ENCODE measurements at places on chromosomes 7 and 10.

GRCh38 chr7:142323706-142324105 lies 65.8 kb upstream of the PRSS58 start:
- DNase-seq = no peak

- DNase-seq = no peak
Measured at GRCh38 chr7:43686991-43687390, 42.3 kb downstream of the COA1 start.

DNA sequence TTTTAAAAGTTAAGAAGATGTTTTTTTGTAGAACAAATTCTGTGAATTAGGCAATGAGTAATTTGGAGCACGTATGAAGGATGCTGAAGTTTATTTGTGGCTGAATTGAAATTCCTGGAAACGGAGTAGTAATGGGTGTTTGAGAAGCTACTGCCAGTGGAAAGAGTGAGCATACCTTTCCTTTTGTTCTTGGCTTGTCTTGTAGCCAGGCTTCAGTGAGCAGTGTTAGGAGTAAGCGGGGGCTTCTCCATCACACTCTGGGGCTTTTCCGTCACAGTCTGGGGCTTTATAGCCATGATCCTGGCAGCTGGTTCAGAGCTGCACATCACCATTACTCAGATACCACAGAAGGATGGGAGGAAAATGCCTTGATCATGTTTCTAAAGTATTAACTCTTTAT lies 32.3 kb downstream of the GARS1 start:
- DNase-seq = no peak

DNA sequence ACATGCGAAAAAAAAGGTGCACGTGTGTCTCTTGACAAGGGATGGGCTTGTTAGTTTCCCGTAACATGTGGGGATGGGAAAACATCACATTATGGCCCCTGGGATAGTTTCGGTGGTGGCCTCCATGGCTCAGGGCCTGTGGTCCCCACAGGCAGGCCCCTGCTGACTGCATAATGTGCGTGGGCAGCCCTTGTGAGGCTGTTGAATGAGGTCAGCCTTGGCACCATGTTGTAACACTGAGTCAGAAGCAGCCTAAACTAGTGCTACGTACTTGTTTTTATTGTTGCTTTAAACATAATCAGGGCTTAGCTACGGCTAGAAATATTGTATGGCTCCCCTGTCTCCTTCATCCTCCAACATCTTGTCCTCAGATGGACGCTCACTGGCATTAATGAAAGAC lies 80.6 kb downstream of the BEND7 start:
- no peak for DNase-seq

GRCh38 chr7:25714013-25714412 lies 438.0 kb upstream of the NFE2L3 start:
- DNase-seq = no peak

Measured in NCI-H1092 treated with DMSO at 0.1 percent for 48 hours (cell line).